Neural crest cell (in vitro differentiated cells): ENCODE measurements at places on chromosomes 5 and 9. TPM values are rescaled to one million over a fixed set of nuclear protein-coding genes. Genes with fewer than 3 reads are reported as not detected.

DNA sequence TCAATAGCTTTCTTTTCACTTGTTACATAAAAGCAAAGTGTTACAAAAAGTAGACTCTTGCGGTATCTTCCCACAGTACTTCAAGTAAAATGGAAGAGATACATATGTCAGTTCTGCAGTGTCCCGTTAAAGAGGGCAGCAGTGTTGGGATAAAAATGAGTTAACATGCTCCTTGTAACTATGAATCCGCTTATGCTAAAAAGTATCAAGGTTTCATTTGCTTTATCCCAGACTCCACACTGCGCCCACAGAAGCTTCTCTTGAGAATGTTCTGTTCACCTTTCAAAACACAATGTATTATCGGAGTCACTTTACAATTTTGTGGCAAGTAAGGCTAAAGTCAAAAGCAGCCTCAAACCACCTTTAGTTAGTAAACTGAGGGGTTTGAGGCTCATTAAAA is 790 bp downstream of the PTAR1 start:
- no peak for DNase-seq

Gene ANKRD33B
- 0.80 and 0.84 TPM in 2 replicates for total RNA-seq

- DNase-seq, result peak; percentile 8
These were observed 315.5 kb upstream of the C9orf72 start for GRCh38 chr9:27888661-27889295.

Gene TEX53
- total RNA-seq, result not detected in 2 replicates

DNA sequence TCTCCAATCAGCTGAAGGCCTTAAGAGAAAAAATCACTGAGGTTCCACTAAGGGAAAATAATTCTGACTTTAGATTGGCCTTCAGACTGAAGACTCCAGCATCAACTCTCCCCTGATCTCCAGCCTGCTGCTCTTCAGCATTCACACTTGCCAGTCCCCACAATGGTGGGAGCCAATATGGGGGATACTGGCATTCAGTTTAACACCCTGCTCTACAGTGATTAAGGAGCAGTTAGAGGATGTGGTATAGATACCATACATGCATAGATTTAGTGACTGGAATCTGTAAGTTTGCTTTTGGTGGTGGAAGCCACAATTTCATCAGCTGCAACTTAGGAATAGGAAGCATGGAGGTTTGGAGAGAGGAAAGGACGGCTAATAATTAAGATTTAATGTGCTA is 2017.7 kb upstream of the CDH6 start:
- DNase-seq, result no peak

DNA sequence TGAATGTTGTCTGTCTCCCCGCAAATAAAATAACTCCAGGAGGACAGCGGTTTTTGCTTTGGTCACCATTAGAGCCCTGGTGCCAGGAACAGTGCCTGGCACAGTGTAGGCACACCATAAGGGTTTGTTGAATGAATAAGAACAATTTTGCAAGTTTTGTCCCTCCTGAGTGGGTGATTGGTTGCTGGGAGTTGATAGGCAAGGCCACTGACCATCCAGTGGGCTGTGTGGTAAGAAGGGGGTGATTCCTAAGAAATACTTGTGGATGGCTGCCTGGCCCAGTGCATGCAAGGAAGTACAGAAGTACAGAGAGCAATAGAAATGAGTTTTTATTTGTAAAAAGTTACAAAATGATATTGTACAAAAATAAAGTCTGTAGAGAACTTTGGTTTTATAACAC is 27.5 kb downstream of the GDNF start:
- no peak for DNase-seq

GRCh38 chr5:107969847-107970246 is 299.1 kb upstream of the EFNA5 start:
- no peak for DNase-seq

- no peak for DNase-seq
These were observed 340.9 kb downstream of the KCNN2 start for GRCh38 chr5:114702731-114703130.

GRCh38 chr9:131406563-131407436 is 12.9 kb downstream of the PRRC2B start:
- no peak for DNase-seq

Gene ADAMTS2
- 1.5 and 1.7 TPM in 2 replicates for total RNA-seq

DNA sequence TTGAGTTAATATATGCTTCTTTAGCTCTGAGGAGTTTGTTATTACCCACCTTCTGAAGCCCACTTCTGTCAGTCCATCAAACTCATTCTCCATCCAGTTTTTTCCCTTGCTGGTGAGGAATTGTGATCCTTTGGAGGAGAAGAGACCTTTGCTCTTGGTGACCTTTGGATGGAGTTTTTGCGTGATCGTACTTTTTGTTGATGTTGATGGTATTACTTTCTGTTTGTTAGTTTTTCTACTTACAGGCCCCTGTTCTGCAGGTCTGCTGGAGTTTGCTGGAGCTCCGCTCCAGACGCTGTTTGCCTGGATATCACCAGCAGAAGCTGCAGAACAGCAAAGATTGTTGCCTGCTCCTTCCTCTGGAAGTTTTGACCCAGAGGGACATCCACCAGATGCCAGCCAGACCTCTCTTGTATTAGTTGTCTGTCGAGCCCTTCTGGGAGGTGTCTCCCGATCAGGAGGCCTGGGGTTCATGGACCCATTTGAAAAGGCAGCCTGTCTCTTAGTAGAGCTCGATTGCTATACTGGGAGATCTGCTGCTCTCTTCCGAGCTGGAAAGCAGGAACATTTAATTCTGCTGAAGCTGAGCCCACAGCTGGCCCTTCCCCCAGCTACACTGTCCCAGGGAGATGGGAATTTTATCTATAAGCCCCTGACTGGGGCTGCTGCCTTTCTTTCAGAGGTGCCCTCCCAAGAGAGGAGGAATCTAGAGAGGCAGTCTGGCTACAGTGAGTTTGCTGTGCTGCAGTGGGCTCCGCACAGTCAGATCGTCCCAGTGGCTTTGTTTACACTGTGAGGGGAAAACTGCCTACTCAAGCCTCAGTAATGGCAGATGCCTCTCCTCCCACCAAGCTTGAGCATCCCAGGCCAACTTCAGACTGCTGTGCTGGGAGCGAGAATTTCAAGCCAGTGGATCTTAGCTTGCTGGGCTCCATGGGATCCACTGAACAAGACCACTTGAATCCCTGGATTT is 445.5 kb downstream of the MAN2A1 start:
- DNase-seq, result no peak

DNA sequence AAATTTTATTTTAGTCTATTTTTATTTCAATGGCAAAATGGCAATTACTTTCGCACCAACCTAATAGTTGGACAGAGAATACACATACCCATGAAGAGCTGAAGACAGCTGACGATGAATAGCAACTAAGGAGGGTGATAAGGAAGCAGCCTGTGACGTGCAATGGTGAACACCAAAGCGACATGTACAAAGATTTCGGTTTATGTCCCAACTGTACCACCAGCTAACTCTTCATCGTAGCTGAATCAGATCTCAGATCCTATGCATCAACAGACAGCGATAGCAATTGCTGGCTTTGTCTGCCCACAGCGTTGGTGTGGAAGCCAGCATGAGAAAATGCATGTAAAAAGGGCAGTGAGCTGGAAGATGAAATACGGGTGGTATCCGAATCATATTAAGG is 130.6 kb upstream of the ANKH start:
- DNase-seq, result no peak

Gene TLR4
- total RNA-seq, result 1.3 and 2.2 TPM in 2 replicates

DNA sequence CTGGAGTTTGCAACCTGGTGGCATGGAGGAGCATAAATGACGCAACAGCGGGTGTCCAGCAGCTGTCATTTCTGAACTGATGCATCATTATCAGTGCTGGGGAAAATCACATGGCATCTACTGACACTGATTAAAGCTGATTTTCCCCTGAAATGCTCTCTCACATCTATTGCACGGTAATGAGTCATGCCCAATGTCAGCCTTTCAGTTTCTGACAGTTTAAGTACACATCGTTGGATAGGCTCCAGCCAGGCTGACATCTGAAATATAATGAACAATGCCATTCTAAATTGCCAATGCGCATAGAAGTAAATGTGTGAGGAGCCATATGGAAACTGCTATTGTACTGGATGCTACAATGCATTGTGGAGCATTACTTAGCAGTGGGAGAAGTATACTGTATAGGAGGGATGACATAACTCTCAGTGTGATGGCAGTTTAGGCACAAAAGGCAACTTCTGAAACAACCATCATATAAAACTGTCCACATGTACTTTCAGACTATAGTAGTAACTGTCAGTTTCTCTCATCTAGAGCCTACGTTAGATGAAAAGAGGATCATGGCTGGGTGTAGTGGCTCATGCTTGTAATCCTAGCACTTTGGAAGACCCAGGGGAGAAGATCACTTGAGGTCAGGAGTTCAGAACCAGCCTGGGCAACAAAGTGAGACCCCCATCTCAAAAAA is 389.3 kb upstream of the DMAC1 start:
- no peak for DNase-seq

DNA sequence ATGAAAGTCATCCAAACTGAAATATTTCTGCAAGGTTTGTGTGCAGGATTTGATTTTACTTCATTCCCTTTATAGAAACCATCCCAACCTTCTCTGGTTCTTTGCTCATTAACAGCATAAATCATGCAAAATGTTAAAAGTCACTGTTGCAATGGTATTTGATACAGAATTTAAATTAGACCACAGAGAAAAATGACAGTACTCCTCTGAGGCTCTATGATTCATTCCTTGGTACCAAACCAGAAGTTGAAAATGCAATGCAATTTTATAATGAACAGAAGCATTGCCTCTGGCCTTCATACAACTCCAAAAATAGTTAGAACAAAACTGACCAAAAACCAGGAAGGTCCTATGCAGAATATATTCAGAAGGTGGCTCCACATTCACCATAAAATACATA is 607.1 kb downstream of the TLE1 start:
- DNase-seq, result no peak

DNA sequence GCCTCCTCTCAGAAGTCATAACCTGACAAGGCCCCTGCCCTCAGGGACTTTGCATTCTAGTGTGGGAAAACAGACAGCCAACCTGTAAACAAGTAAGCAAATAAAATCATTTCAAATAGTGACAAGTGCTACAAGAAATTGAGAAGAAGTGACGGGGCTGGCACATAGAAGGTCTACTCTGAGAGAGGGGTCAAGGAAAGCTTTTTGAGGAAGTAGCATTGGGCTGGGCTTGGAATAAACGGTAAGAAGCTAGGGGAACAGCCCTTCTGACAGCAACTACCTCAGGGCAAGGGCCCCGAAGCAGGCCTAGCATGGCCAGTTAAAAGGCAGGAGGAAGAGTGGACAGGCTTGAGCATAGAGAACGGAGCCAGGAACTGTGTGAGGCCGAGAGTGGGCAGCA is 4.8 kb upstream of the SLC2A8 start:
- no peak for DNase-seq

- DNase-seq, result no peak
These were observed 574.5 kb downstream of the PRELID2 start for GRCh38 chr5:145260670-145261069.

- DNase-seq, result no peak
These were observed 1729.2 kb upstream of the WWC1 start for GRCh38 chr5:166562246-166562645.

DNA sequence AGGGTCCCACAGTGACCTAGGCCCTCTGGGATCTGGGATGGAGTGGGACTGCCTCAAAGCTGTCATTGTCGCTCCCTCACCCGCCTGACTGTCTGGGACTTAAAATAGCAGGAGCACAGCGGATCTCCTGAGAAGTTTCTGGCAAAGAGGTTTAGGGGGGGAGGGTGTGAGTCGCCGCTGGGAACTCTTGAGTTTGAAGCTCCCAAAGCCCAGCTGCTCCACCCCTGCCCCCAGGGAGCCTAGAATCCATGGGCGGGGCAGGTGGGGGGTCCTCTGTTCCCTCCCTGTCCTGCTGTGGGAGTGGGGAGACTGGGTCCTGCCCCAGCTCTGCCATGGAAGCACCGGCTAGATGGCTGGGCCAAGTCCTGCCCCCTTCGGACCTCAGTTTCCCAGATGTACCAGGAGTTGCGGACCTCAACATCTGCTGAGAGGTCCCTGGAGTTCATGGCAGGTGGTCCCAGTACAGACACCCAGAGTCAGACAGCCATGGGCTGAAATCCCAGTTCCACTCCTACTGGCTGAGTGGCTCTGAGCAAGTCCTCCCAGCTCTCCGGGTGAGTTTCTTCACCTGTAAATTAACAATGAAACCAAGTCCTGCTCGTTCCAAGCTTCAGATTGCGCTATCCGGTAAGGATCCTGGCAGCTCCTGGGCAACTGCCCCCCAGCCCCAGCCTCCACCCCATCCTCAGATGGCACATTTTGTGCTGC is 985 bp upstream of the WDR38 start:
- no peak for DNase-seq

DNA sequence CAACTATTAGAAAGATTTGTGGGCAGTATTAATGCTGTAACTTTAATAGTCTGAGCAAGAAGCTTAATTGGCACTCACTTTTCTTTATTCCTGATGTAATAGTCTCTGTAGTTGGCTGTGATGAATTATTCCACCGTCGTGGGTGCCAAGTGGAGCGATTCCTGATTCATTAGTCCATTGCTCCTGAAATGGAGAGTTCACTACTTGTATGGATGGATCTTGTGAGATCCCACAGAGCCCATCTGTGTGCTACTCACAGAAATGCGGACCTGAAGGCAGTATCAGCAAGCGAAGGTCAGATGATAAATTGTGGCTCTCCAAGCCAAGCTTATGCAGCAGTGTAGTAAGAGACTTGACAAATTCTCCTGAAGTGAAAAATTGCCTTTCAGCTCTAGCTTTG is 212.2 kb downstream of the CHSY3 start:
- DNase-seq, result no peak
